ENCODE measurements at places on chromosomes 11 and 22.

DNA sequence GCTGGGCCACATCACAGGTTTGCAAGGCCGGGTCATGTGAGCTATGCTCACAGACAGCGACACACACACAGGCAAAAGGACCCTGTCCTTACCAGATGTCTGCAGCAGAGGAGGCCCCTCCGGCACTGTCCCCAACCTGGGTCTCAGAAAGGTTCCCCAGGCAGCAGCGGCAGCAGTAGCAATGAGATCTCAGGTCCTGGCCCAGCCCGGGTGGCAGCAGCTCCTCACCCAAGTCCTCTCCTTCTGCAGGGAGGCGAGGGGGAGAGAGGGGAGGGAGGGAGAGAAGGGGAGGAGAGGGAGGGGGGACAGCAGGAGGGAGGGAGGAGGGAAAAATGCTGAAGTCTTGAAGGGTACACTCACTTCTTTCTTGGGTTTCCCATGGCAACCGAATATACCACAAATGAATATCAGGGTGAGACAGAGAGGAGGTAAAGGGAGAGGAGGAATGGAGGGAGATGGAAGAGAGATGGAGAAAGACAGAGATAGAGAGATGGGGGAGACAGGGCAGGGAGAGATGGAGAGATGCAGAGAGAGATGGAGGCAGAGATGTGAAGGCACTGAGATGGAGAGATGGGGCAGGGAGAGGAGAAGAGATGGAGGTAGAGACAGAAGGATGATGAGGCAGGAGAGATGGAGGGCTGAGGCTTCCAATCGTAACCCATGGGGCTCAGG lies 9.5 kb downstream of the ELFN2 start:
- no peak for DNase-seq

DNA sequence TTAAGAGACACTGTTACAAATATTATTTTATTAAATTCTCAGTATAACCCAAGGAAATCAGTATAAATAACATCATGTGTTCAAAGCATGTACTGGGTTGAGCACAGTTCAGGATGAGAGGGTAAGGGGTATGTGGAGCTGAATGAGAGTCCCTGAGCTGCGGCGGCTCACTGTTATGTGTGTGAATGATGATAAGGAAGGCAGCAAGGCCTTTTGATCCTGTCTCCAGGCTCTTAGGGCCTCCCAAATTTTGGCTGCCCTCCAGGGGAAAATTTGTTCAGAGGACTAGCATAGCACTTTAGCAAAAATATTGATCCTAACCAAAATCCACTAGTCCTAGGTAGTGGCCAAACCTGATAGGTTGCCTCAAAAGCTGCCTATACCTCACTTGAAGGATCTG lies 86.1 kb upstream of the SPON1 start:
- DNase-seq, result no peak

DNA sequence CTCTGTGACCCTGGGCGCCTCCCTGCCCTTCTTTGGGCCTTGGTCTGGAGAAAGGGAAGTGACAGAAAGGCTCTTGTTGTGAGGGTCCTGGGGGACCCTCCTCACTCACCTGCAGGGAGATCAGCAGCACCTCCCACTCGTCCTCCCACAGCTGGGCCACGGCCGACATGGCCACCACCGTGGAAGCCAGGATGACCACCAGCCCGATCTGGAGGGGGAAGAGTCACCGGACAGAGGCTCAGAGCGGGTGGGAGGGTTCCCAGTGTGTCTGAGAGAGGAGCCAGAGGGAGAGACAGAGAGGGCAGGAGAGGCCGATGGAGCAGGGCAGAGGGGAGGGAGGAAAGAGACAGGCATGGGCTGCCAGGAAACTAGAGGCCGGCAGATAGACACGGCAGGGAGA lies 16.8 kb upstream of the KLHL35 start:
- no peak for DNase-seq

GRCh38 chr11:119427279-119427678 lies 4.3 kb upstream of the THY1 start:
- DNase-seq, result no peak

GRCh38 chr11:97364047-97364446 lies 974.2 kb downstream of the JRKL start:
- no peak for DNase-seq

Data from CD4-positive, alpha-beta T cell (primary cell).